ENCODE measurements at places on chromosomes 13 and 19.
A peak's percentile ranks its signal among the peaks of the same experiment; 100 is the strongest.

DNA sequence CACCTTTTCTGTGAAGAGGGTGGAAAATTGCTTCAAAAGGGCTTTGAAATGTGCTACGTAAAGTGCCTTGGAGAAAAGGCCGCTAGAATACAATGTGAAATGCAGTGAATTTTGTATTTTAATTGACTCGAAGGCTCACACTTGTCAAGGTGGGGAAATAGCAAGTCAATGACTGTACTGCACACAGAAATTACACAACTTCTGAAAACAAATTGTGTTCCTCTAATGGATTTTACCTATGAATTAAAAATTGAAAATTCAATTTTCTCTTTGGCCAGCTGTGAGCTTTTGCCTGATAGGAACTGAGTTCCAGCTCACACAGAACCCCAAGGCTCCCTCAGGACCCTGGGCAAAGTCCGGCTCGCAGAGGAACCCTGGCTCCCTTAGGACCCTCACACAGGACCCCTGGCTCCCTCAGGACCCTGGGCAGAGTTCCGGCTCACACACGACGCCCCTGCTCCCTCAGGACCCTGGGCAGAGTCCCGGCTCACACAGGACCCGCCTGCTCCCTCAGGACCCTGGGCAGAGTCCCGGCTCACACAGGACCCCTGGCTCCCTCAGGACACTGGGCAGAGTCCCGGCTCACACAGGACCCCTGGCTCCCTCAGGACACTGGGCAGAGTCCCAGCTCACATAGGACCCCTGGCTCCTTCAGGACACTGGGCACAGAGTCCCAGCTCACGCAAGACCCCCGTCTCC lies 324.9 kb downstream of the UQCRFS1 start:
- no peak for DNase-seq

DNA sequence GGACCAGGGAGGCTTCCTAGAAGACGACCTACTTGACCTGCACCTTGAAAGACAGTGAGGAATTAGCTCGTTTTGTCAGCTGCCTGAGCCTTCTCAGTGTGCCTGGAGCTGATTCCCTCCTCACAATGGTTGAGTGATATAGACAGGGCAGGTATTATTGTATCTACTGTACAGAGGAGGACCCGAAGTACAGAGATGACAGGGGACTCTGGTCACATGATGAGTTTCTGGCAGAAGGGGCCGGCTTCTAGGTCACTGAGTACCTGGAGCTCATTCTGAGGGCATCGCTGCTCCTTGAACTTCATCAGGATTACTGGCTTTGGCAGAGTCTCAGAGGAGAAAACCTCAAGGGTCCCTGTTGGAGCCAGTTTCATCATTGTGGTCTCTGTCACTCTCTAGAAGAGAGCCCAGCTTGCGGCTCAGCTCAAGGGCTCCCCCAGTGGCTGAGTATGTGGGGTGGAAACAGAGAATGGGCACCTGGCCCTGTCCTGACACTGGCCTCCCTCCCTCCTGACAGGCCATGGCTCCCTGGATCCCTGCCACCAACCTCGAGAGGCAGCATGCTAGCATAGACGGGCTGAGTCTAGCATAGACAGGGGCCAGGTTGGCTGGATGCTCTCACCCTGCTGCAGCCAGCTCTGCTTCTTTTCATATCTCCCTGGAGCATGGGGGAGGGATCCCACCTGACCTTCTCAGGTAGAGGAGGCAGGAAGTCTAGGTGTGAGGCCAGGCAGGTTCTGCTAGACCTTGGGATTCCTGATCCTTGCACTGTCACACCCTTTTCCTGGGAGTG lies 38.7 kb downstream of the NFIX start:
- DNase-seq = no peak

DNA sequence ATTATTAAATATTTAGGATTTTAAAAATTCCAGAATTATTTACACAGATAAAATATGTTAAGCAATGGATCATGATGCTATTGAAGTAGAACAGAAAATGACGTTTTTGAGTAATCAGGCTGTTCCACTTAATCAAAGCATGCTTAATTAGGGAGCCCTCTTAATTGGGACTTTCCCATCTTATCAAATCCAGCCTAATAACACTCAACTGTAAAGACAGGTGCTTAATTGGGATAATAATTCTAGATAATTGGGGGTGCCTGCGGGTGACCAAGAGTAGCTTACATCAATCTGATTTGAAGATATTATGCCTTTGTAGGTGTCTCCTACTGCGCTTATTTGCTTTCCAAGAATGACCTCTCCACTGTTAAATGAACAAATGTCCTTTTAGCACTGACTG lies 742.2 kb upstream of the SLITRK6 start:
- DNase-seq = no peak

GRCh38 chr19:5321851-5322681 lies 18.5 kb downstream of the PTPRS start:
- DNase-seq = no peak

GRCh38 chr13:50650592-50651504 lies 192.6 kb downstream of the DLEU7 start:
- no peak for DNase-seq

- DNase-seq = peak; percentile 57
These were observed 1.4 kb upstream of the ZMYM5 start for GRCh38 chr13:19864746-19865309.

DNA sequence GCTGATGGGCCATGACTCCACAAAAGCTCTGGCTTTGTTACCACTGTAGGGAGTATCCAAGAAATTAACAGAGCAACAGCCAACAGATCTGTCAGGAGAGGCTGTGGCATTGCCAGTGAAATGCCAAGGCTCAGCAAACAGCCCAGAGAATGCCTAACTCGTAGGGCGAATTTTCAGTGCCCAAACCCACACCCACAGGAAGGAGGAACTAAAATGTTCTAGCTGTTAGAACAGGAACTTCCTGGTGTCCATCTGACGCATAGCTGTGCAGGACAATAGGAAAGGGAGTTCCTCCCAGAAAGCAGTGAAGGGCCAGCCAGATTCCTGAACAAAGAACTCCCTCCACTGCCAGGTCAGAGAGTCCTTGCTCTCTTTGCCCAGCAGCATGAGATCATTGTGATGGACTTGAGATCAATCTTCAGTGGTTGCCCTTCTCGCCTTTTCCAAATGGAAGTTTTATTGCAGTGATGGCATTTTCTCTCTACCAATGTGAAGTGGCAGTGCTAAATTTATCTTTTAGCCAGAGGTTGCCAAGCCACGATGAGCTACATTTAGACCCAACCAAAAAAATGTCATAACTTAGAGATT lies 224.2 kb upstream of the STARD13 start:
- peak; percentile 73 for DNase-seq

- DNase-seq = no peak
These were observed 41.0 kb downstream of the ANKRD10 start for GRCh38 chr13:110873639-110874507.

DNA sequence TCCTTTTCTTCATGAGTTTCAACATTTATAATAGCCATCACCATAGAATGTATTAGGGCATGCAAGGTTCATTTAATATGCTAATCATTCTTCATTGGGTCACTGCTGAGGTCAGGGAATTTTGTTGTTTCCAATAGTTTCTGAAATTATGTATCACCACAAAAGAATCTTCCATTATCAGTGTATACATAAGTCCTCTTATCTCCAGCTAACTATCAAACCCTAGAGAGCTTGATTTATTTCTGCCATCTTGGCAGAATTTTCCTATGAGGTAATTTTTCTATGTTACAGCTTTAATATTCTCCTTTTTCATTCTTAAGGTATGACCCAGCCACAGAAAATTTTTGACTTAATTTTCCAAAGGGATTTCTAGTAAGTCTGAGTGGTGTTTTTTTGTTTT lies 415.0 kb upstream of the SLITRK1 start:
- no peak for DNase-seq

- DNase-seq = no peak
These were observed 4.5 kb downstream of the ATP4B start for GRCh38 chr13:113653264-113654174.

DNA sequence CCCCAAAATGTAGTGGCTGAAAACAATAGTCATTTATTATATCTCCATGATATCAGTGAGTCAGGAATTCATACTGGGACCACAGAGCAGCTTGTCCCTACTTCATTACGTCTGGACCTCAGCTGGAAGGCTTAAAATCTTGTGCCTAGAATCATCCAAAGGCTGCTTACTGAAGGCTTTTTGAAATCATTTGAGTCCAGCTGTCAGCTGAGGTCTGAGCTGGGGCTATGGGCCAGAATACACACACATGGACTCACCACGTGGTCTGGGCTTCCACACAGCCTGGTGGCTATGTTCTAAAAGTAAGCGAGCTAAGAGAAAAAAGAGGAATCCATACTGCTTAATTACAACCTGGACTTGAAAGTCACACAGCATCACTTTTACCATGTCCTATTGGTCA lies 209.2 kb downstream of the KCTD12 start:
- peak; percentile 64 for DNase-seq

DNA sequence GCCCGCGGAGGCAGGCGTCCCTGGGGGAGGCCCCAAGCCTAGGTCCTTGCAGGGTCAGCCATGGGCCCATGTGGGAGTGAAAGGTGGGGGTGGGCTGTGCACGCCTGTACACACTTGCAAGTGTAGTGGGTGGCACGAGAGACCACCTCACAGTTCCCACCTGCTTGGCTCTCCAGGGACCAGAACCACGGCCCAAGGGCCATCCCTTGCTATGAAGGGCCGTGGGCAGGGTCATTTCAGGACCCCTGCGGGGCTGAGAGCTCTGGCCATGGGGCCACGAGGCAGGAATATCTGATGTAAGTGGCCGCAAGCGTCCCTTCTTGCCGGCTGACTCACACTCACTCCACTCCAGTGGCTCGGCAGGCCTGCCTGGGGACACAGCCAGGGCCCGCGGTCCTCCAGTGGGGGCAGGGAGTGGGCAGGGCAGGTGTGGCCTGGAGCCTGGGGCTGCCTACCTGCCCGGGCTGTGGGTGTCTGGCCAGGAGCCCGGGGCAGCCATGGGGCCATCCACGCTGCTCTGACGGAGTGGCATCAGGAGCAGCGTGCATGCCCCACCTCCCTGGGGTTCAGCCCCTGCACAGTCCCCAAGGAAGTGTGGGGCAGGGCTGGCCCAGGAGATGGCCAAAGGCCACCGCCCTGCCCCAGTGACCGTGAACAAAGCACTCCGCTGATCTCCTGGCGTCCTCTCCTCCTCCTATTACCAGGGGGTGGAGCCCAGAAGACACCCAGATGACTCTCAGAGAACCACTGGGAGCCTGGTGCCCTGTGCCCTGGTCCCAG lies 8.6 kb upstream of the MKNK2 start:
- peak; percentile 57 for DNase-seq

DNA sequence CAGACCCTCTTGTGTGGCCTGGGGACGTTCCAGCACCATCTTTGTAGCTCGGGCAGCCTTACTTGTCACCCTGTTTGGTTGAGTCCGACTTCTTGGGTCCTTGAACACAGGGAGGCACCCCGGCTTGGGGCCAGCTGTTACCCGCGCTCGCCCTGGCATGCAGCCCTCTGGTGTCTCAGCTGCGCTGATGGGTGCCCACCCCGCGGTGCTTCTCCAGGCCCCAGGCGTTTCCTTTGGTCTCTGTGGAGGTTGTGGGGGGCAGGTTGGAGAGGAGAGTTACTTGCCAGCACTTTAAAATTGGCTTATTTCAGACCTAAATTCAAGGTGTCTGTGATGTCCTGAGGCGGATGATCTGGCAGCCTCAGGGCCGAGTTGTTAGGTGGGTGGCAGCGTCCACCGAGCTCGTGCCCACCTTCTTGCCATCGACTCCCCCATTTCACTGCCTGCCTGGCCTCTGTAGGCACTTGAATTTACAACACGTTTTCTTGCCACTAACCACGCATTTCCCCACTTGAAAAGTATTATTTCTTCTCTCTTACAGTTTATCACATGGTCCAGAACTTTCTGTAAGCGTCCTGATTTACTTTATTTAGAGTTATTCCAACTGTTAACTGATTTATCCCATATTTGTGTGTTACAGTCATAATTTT lies 16.9 kb downstream of the UBAC2 start:
- no peak for DNase-seq

DNA sequence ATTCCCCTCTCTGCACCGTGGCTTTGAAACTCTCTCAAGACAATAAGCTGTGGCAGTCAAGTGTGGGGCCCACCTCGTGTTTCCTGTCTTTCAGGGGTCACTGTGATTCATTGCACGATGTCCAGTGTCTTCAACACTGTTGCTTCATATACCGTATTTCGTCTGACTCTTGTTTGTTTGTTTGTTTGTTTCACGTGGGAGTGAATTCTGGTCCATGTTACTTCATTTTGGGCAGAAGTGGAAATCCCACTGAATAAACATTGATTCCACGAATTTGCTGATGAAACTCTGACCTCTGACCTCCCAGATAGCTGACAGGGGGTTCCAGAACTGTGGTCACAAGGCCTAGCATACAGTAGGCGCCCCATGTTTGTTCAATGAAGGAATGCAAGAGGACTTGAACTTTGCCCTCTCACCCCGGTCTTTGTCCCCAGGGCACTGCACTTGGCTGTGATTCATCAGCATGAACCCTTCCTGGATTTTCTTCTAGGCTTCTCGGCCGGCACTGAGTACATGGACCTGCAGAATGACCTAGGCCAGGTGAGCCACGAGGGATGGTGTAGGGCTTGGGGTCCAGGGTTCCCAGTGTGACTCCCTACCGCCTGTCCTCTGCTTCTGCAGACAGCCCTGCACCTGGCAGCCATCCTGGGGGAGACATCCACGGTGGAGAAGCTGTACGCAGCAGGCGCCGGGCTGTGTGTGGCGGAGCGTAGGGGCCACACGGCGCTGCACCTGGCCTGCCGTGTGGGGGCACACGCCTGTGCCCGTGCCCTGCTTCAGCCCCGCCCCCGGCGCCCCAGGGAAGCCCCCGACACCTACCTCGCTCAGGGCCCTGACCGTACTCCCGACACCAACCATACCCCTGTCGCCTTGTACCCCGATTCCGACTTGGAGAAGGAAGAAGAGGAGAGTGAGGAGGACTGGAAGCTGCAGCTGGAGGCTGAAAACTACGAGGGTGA lies 5.1 kb downstream of the NFKBIB start:
- DNase-seq = no peak

- DNase-seq = peak; percentile 82
These were observed 220.8 kb downstream of the COG6 start for GRCh38 chr13:39876258-39876657.

DNA sequence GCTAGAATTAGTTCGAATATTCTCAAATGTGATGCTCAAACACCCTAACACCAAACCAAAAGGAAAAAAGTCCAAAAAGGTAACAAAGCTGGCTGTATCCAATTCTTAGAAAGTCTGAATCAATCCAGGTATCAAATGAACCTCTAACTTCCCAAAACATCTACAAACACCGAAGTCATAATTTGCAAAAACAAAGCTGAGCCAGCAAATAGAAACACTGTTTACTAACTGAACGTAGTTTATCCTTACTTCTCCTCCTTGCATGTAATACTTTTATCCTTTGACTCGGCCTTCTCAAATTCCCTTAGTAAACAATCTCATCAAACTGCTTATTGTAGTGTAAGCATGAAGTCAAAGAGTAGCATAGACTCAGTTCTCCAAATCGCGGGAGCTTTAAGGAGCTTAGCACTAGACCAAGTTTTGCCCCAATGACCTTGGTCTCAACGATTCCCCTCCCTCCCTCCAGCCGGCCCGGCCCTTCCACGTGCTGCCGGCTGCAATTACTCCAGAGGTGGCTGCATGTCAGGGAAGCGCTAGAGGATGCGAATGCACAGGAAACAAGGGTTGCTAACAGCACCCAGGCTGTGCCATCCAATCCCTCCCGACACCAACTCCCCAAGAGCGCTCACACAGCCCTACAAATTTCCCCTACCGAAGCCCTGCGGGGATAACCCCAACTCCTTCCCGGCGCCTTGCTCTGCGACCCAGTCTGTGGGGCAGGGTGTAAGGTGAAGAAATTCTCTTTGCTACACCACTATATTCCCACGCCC lies 693 bp downstream of the XPO4 start:
- DNase-seq = no peak

All from stromal cell of bone marrow (primary cell).